RPMI8226 (cell line): ENCODE measurements at places on chromosomes 6 and 20.

GRCh38 chr6:34235307-34236130 is 1.2 kb upstream of the HMGA1 start:
- peak; percentile 65 for DNase-seq

GRCh38 chr6:11423072-11423471 is 114.5 kb upstream of the TMEM170B start:
- DNase-seq = no peak

GRCh38 chr6:150334790-150335783 is 33.7 kb upstream of the IYD start:
- DNase-seq = peak; percentile 34

- no peak for DNase-seq
These were observed 112.2 kb downstream of the SESN1 start for GRCh38 chr6:108982154-108983113.

GRCh38 chr6:75205776-75206575 is at the start of gene COL12A1:
Gene COL12A1, minus strand, starts transcription at chr6:75206053. Its CDS starts 3,261 bp downstream, at chr6:75202792.
- DNase-seq = no peak

DNA sequence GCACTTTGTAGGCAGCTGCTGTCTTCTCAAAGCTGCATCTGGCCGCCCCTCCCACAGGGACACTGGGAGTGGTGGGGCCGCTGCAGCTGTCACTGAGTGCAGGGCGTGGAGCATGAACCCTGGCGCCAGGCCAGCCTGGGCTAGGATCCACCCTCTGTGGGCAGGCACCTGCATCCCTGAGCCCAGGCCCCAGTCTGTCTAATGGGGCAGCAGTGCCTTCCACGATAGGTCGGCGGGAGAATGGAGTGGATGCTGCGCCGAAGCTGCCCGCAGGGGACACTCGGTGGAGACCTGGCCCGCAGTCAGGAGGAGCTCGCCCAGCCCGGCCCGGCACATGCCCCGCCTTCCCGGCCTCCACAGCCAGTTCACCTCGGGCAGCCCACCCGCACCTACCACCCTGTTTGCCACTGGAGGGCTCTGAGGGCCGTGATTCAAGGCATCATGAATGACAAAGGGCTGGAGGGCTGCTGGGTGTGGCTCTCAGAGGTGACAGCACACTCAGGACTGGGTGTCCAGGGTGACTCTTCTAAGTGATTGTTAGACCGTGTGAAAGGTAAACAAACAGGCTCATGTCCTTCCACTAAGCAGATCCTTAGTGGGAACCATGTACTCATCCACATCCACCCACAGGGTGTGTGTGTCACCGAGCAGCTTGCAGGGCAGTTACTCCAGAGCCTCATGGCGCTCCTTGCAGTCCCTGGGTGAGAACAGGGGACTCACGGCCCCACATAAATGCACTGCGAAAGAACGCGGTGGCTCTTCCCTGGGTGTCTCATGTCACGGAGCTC is 133.9 kb downstream of the AGPAT4 start:
- peak; percentile 38 for DNase-seq

DNA sequence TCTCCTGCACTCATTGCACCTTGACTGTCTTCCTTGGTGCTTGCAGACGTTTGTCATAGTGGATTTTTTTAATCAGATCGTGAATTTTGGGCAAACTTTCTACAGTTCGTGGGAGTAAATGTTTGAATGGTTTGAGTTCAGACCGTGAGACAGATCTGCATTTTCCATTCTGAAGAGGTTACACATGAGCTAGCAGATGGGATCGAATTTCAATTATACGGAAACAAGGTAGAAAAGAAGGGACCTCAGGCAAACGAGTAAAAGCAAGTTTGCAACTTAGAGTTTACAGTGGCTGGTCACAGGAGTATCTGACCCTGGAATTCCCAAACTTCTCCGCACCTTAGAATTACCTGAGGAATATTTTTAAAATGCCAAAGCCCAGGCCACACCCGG is 17.2 kb upstream of the NCR2 start:
- no peak for DNase-seq

GRCh38 chr20:7516621-7517111 is 423.6 kb downstream of the HAO1 start:
- DNase-seq = no peak

DNA sequence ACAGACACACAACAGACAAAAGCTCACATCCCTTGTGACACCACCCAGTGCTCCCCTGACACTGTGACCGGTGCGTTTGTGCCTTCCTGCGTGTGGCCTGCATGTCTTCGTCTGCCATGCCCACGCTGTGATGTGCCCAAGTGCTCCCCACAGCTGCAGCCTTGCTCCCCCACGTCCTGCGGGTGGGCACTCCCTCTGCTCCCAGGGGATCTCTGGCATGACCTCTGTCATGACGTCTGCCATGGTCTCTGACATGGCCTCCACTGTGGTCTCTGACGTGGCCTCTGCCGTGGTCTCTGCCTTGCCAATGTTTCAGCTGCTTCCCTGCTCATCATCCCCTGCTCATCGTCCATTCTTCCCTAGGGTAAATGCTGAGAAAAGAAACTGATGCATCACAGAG is 200.9 kb downstream of the DLL1 start:
- no peak for DNase-seq

GRCh38 chr20:59364611-59365010 is 64.2 kb downstream of the EDN3 start:
- DNase-seq = no peak

- no peak for DNase-seq
These were observed 478.6 kb upstream of the JARID2 start for GRCh38 chr6:14767226-14767625.

- DNase-seq = peak; percentile 67
These were observed 18.0 kb downstream of the KLHL31 start for GRCh38 chr6:53647462-53648094.

- no peak for DNase-seq
These were observed 63.9 kb upstream of the IFNGR1 start for GRCh38 chr6:137283080-137283479.

GRCh38 chr6:84428300-84428907 is 201.0 kb upstream of the CEP162 start:
- peak; percentile 27 for DNase-seq

GRCh38 chr20:10423735-10424134 is 10.3 kb downstream of the MKKS start:
- DNase-seq = no peak

- DNase-seq = no peak
These were observed 60.5 kb upstream of the PRND start for GRCh38 chr20:4661191-4661590.

- no peak for DNase-seq
These were observed 84.5 kb downstream of the SLC22A23 start for GRCh38 chr6:3372184-3372846.

DNA sequence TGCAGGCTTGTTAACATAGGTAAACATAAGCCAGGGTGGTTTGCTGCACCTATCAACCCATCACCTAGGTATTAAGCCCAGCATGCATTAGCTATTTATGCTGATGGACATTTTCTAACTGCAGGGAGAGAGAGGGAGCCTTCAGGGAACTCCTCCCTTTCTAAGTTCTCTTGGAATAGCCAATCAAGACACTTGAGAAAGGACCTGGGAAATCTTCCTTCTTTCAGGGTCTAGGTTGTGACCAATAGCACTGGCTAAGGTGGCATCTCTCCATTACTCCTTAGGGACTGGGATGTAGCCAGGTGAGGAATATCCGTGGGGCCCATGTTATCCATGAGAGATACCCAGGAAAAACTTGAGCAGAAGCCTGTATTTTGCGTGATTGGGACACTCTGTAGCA is 849.6 kb upstream of the MAP3K7 start:
- no peak for DNase-seq

- DNase-seq = no peak
These were observed 3.3 kb downstream of the CAPN11 start for GRCh38 chr6:44161997-44162338.

GRCh38 chr20:23640671-23641667 is 3.2 kb upstream of the CST3 start:
- peak; percentile 20 for DNase-seq

- peak; percentile 31 for DNase-seq
These were observed 147.5 kb upstream of the TSHZ2 start for GRCh38 chr20:52824494-52825216.

DNA sequence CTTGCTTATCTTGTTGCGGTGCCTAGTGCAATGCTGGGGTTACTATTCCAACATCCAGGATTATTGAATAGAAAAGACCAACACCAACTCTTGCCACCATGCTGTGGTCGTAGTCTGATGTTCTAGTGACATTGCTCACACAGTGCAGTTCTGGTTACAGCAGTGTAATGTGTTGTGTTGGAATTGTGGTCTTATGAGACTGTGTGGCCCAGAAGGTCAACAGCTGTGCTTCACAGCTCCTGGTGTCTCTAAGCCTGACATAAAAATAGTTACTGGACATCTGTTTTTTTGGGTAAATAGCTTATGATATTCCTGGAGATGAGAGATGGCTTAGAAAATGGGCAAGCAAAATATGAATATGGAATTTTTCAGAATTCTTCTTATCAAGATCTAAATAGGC is 57.6 kb downstream of the SLC22A2 start:
- no peak for DNase-seq

- no peak for DNase-seq
These were observed 9.3 kb downstream of the TRIM15 start for GRCh38 chr6:30172681-30173080.

GRCh38 chr6:17589406-17590096 is 10.6 kb upstream of the FAM8A1 start:
- no peak for DNase-seq

DNA sequence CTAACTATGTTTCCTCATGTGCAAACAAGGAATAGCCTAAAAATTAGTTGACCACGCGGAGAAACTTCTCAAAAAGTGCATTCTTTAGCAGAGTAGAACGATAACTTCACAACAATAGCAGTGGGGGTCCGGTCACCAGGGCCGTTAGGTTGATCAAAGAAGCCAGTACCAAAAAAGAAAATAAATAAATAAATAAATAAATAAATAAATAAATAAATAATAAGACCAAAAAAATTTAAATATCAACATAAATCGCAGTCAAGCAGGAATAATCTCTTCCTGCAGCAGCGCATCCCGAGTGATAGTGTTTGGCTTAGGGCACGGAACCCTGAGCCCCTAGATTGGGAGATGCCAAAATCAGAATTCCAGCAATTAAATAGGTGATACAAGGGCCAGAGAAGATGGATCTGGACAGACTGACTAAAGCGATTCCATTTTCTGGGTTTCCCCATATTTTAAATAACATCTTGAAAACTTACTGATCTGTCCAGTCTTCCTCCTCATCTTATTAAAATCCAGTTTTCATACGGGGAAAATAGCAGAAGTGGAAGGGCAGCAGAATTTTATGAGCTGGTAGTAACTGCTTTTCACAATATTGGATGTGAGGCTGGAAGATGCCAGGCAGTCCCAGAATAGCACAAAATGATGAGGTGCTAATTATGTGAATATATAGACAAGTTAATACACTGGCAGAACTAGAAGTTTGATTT is 4.4 kb upstream of the OLIG3 start:
- DNase-seq = no peak

DNA sequence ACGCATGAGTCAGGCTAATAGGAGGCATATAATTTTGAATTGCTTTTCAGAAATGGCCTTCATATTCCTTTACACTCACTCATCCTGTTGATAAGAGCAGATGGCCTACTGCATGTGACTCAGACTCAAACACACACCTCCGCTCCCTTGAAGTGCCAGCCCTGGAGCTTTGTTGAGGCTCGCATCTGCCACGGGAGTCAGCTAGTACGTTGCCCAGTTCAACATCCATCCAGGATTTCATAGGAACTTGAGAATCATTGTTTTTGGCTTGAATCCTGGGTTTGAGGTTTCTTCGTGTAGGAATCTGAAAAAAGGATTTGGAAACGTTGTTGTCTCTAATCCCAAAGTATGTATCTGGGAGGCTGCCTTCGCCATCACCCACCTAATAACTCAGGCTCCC is 87.4 kb upstream of the JAG1 start:
- DNase-seq = no peak

GRCh38 chr20:20404633-20405032 is 36.7 kb downstream of the INSM1 start:
- DNase-seq = no peak

DNA sequence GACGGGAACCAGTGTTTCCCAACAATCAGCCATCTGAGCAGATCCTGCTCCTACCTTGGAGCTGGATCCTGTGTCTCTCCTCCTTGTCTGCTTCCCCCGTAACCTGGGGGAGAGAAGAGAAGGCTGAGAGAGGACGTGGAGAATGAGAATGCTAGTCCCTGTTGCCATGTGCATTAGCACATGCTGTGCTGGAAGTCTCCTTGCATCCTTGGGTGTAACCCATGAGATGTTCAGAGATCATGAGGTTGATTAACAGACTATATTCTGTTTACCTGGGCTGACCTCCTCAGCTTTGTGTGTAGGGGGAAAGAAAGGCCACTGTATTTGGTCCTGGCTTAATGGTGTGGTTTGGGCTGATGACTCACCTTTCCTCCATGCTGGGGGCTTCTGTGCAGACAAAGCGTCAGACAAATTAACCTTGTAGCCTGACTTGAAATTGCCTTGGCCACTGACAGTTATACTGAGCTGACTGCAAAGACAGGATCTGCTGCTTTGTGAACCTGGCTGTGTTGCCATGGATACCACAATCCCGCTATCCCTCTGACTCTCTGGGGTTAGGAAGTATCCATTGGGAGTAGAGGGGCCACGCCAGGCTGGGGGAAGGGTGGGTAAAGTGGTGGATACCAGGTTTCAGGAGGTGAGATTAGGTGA is 243.7 kb upstream of the CHD6 start:
- DNase-seq = no peak

DNA sequence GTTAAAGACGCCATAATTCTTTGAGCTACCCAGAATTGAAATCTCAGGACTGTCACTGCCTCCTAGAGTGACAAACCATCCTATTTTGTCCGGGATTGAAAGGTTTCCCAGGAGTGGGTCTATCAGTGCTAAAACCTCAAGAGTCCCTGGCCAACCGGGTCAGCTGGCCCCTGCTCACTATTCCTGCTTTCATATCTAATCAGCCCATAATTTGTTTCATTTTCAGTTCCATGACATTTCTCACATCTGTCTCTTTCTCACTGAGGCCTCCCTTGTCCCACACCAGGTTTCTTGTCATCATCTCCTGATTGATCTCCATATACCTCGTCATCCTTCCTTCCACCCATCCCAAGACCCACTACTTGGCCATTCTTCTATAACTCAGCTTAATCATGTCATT is 98.2 kb downstream of the SLC35B3 start:
- no peak for DNase-seq

DNA sequence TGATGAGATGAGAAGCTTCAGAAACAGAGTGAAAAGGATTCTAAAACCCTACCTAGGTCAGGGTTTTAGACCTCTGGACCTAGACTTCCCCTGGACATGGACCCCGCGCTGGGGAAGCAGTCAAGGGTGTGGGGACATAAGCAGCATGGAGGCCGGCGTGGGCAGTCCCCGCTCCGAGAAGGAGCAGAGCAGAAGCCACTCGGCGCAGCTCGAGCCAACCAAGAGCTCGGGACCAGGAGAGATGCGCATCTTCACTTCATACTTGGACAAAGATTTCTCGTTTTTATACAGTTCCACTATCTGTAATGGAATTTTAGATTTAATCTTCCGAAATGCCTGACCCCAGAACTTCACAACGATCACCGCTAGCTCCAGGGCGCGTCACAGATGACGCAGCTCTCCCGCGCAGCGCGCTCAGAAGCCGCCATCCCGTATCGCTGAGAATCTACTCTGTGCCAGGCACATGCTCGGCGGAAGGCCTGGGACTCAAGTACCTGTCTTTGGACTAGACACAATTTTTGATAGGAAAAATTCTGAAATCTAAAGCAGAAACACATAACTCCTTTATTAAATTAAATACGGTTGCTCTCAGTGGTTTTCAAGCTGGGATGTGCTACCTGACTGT is 60.3 kb downstream of the WDR27 start:
- no peak for DNase-seq
